Activated naive CD8-positive, alpha-beta T cell treated with anti-CD3 and anti-CD28 coated beads, Interleukin-2, amount 50 U/mL, for 16 hours (primary cell): ENCODE measurements at places on chromosomes 1 and 21.

- no peak for DNase-seq
These were observed 68.6 kb downstream of the SLC35F3 start for GRCh38 chr1:233972951-233973635.

GRCh38 chr1:33443080-33443704 is 12.3 kb upstream of the PHC2 start:
- no peak for DNase-seq

DNA sequence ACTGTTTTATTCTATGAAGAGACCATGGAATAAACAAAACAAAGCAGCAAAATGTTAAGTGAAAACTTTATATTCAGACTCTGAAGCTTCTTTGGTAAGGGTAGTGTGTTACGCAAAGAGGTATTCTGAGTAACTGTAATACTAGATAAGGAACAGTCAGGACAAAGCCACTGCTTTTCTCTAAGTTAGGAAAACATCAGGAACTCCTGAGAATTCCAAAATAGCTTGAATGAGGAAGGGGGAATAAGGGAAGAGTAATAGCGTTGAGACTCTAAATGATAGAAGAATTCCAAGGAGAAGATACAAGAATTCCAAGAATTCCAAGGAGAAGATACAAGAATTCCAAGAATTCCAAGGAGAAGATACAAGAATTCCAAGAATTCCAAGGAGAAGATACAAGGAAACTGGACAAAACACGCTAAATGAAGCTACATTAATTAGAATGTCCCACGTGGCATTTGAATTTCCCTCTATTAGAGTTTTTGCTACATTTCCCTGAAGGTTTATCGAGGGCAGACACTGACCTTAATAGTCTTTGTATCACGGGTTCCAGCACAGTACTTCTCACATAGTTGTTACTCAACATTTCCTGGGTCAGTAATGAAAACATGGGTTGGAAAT is 71.5 kb downstream of the SMYD3 start:
- DNase-seq = no peak

DNA sequence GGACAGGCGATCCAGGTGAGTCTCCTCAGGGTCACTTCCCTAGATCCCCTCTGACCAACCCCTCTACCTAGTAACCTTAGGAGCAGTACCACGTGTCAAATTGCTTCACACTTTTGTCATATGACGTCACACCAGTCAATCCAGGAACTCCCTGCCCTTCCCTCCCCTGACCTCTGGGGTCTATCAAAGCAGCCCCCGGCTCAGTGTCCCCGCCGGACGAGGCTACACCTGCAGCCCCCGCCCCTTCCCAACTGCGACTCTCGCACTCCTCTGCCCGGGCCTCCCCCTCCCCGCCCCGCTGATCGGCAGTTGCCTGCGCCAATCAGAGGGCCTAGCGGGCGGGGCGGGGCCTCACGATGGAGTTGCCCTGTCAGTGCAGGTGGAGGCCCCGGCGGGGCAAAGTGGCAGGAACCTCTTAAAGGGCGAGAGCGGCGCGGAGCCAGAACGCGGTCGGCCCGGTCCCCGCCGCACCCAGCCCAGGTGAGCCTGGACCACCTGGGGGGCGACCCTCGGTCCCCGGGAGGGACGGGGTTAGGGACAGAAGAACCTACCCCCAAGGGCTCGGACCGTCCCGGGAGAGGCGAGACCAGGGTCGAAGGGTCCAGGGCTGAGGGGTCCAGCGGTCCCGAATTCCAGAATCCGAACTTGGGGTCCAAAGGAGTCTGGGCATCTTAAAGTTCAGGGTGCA is 27.5 kb upstream of the EPB41 start:
- DNase-seq = peak; percentile 82

GRCh38 chr1:9246841-9247785 is 12.5 kb downstream of the H6PD start:
- no peak for DNase-seq

DNA sequence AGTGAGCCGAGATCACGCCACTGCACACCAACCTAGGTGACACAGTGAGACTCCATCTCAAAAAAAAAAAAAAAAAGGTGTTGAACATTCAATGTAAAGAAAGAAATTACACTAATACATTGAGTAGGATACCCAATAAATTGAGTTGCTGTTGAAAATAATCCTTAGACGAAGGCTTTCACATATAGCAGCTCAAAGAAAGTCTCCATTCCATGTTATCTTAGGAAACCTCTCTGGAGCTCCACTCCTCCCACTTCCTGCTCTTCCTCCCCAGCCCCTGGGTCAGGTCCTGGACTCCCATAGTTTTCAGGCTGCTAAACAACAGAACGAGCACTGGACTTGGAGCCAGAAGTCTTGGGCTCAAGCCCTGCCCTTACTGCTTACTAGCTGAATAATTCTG is 15.6 kb upstream of the CNR2 start:
- no peak for DNase-seq

DNA sequence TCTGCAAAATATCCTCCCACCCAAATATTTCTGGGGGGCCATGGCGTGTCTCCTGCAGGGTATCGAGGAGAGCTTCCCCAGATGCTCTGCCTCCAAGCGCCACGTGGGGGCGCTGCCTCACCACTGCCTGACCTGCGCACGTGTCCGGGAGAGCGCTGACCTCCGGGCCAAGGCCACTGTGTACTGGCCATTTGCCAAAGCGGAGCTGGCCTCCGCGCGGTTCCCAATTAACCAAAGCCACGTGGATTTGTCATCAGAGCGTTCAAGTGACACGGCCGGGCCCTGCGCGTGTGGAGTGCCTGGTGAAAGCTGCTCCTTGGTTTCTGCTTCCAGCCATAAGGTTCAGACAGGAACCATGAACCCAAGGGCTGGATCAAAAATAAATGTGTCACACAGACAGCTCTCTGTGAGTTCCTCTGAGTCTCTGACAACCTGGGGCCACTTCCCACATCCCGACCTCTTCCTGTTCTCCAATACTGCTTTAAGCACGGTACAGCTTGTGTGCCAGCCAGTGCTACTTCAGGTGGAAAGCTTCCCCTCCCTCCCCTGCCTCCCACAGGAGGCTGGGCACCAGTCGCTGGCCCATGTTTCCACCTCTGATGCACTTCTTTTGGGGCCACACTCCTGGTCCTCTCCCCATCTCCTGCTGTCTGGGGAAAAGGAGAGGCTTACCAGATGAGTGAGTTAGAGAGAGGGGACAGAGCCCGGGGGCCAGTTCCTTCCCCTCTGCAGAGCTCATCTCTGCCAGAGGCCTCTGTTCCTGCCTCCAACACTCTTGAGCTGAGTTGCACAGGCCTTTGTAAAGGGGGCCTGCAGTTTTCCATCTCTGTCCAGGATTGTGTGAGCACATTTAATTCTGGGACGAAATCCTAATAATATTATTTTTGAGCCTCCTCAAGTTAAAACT is 26.1 kb downstream of the ZP4 start:
- no peak for DNase-seq

DNA sequence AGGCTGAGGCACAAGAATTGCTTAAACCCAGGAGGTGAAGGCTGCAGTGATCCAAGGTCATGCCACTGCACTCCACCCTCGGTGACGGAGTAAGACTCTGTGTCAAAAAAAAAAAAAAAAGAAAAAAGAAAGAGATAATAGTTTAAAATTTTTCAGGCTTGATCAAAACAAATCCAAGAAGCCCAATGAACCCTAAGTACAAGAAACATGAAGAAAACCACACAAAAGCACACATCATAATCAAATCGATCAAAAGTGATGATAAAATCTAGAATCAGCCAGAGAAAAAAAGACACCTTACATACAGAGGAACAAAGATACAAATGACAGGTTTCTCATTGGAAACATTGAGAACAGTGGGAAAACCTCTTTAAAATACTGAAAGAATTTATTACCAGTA is 31.5 kb downstream of the LDLRAD1 start:
- DNase-seq = no peak

DNA sequence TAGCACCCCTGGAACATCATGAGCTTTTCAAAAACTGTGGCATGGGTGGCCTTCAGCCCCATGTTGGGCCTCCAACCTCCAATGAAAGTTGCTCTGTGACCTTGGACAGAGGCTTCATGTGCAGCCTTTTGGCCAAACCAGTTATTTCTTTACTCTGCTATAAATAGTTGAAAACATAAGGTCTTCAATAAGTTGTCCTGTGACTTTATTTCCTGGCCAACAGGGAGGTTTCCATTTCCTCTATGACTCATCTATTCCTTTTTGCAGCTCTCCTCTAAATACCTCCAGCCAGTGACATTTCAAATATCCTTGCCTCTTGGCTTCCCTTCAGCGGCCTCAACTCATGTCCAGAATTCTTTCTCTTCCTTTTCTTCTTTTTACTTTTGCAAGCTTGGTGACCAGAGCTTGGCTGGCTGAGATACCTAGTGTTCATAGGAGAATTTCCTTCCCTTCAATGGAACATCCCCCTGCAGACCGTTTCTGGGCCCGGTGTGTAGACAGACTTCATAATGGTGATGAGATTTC is 22.7 kb upstream of the TRIM67 start:
- no peak for DNase-seq

GRCh38 chr1:182203191-182203875 is 141.8 kb upstream of the ZNF648 start:
- DNase-seq = no peak

- no peak for DNase-seq
These were observed 15.4 kb downstream of the TRIM67 start for GRCh38 chr1:231177226-231177625.

DNA sequence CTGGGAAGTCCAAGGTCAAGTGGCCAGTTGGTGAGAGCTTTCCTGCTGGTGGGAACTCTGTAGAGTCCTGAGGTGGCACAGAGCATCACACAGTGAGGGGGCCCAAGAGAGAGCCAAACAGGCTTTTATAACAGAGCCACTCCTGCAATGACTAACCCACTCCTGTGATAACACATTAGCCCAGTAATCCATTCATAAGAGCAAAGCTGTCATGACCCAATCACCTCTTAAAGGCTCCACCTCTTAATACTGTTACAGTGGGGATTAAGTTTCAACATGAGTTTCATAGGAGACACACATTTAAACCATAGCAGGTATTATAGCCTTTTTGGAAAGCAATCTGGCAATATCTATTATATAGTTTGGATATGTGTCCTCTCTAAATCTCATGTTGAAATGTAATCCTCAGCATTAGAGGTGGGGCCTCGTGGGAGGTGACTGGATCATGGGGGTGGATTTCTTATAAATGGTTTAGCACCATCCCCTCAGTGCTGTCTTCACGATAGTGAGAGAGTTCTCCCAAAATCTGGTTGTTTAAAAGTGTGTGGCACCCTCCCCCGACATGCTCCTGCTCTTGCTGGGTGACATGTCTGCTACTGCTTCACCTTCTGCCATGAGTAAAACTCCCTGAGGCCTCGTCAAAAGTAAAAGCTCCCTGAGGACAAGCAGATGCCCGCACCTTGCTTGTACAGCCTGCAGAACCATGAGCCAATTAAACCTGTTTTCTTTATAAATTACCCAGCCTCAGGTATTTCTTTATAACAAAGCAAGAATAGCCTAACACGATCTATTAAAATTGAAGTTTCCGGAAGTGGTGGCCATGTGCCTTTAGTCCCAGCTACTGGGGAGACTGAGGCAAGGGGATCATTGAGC is 64.5 kb downstream of the CD58 start:
- no peak for DNase-seq

- no peak for DNase-seq
These were observed 31.7 kb upstream of the MAN1A2 start for GRCh38 chr1:117335376-117336086.

- no peak for DNase-seq
These were observed 46.4 kb downstream of the VPS13D start for GRCh38 chr1:12276225-12276624.

GRCh38 chr1:226679262-226679661 is 59.8 kb downstream of the ITPKB start:
- DNase-seq = no peak

DNA sequence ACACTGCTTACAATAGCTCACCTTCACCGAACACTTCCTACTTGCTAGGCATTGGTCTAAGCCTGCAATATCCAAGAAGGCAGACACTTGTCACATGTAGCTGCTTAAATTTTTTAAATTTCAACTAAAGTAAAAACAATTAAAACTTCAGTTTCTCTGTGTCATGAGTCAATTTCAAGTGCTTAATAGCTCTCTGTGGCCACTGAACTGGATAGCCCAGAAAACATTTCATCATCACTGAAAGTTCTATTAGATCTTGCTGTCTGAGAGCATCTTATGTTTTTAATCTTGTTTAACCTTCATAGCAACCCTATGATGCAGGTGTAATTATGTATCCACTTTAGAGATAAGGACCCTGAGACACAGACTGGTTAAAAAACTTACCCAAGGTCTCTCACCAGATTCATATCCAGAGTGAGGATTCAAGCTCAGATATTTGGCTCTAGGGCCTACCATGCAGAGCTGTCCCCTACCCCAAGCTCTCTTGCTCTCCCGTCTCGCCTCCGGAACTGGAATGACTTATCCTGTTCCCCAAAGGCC is 2.6 kb upstream of the FCRL6 start:
- no peak for DNase-seq

DNA sequence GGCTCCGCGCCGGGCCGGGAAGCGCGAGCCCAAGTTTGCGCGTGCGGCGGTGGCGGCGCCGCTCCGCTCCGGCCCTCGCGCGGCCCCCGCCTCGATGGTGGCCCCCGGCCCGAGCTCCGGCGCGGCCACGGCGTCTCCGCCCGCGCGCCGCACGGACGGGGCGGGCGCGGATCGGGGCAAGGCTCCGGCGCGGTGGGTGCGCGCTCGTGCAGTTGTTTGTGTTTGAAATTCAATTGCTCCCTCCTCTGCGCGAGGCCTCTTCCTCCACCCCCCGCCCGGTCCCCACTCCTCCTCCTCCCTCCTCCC is at the start of gene HDGF:
Gene HDGF (minus strand): TSS at position 225 of the 306 bp plus-strand sequence. CDS start 246 bp downstream, outside the sequence.
- DNase-seq = no peak

DNA sequence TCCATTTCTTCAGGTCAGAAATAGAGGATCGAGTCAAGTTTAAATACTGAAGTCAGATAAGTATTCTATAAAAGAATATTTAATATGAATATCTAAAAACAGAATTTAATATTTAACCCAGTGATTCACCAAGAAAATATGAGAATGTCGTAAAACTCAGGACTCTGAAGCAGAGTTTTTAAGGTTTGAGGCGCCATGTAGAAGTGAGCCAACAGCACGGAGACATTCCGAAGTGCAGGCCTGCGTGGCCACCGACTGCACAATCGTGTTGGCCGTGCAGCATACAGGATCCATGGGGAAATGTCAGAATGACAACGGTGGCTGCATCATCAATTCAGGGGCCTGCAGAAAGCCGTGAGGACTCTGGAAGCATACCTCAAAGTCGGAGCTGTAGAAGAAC is 23.4 kb downstream of the MRAP start:
- DNase-seq = no peak

DNA sequence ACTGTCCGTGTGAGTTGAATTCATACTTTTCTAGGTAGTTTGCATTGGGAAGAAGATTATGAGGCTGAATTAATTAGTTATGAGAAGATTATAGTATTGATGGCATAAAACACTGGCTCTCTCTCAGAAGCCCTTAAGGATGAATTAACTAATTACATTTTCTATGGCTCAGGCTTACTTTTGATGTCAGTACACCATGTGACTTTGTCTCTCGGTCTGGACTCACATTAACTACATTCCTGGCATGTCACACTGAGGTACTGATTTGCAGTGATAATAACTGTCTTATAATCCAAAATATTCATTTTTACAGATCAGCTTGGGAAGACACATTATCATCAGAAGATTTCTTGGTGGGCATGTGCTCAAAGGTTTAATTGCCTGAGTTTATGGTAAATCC is 362.2 kb downstream of the ZP4 start:
- no peak for DNase-seq

- no peak for DNase-seq
These were observed 186.9 kb downstream of the RRAGC start for GRCh38 chr1:38672692-38673091.

GRCh38 chr21:28961927-28962326 is 30.8 kb downstream of the LTN1 start:
- no peak for DNase-seq

GRCh38 chr1:230819976-230820375 is 48.3 kb downstream of the C1orf198 start:
- no peak for DNase-seq

GRCh38 chr1:109897259-109897955 is 13.2 kb upstream of the CSF1 start:
- DNase-seq = no peak
